ENCODE measurements at places on chromosomes 6 and 20.

DNA sequence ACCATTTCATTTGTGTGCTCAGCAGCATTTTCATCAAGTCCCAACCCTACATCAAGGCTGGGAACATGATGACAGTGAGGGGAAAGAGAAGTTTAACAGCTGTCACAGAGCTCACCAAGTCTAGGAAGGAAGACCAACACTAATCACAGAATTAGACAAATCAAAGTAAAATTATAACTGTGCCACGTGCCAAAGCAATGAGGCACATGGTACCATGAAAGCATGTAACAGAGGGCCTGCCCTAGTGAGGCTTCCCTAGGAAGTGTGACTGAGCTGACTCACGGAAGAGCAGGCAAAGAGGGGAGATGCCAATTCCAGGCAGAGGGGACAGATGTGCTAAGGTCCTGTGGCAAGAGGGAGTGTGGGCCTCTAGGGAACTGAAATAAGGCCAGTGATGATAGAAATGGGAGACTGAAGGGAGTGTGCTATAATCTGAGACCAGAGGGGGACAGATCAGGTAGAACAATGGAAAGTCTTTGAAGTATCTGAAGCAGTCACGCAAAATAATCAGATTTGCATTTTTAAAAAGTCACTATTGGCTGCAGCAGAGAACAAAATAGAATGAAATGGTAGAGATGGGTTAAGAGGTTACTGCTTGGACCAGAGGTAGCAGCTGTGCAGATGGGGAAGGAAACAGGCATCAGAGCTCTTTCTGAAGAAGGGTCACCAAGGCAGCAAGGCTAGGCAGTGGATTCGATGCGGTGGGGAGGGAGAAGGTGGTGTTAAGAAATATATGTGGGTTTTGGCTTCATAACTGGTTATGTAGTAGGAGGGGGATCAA is 86.8 kb downstream of the GPR6 start:
- no peak for DNase-seq

DNA sequence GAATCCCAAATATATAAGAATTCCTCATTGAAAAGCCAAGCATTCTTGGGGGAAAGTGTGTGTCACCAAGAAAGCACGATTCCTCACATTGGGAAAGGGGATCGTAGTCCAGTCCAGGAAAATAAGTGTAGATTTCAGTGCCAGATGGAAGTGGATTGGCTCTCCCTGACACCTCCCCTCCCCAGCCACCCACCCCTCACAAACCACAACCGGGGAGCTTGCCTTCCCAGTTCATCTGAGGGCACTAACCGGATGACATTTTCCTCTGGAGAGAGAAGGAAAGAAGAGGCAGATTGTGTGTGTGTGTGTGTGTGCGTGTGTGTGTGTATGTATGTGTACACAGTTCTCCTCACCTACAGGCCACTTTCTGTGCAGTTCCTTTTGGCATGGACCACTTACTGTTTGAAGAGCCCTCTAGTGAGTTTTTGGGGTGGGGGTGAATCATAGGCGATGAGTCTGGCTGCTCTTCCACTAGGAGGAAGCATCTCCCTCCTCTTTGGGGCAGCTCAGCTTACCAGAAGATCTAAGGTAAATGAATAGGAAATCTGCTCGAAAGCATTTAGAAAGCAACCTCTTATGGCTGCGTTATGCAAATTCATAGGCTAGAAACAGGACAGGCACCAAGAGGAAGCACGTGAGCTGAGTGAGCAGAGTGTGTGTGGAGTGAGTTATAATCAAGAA is 20.8 kb downstream of the DAAM2 start:
- DNase-seq, result no peak

DNA sequence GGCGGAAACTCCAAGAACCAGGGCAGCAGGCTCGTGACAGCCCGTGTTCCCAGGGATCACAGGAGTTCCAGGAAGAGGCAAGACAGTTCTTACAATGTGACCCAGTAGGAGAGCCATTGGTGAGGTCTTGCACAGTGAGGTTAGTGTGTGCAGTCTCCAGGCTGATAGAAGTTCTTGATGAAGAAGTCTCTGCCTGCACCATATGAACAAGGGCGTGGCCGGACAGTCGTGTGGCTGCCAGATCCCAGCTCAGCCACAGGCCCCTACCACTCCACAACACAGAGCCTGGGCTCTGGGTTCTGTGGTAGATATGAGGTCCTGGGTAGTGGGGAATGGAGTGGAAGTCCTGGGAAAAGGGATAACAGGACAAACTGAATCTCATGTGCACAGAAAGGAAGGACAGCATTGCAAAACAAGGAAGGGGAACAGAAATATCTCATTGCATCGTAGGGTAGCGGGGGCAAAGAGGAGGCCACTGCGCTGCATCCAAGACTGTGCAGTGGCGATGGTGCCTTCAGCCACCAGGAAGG is 65.2 kb downstream of the STX11 start:
- DNase-seq, result peak; percentile 17

- DNase-seq, result peak; percentile 58
These were observed 16.9 kb downstream of the KIF16B start for GRCh38 chr20:16556301-16556700.

GRCh38 chr6:8269872-8270454 is 165.4 kb downstream of the SLC35B3 start:
- no peak for DNase-seq

GRCh38 chr6:25637960-25638434 is 14.0 kb upstream of the SCGN start:
- DNase-seq, result peak; percentile 21

DNA sequence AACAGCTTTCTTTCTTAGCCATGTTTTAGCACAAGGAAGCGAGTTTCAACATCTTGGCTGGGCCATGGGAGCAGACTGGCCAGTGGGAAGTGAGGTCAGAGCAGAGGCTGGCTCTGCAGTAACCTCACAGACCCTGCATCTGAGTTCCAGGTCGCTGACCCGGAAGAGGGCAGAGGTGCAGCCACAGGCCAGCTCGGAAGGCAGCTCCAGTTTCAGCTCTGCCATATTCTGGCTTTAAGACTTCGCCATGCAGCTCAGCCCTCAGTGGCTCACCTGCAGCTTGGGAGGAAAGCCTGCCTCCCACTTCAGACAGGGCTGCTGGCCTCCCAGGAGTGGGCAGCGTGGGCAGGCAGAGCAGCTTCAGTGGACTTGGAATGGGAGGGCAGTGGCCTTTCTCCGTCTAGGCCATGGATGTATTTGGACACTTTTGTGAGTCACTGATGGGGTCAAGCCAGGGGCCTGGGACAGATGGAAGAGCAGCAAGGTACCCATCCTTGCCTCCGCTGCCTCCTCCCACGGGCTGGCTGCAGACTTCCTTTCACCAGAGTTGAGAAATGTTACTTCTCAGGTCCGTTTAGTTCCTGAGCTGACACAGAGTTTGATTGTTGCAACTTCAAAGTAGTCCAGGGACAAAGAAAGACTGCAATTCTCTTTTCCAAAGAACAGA is 18.5 kb downstream of the CST8 start:
- no peak for DNase-seq

DNA sequence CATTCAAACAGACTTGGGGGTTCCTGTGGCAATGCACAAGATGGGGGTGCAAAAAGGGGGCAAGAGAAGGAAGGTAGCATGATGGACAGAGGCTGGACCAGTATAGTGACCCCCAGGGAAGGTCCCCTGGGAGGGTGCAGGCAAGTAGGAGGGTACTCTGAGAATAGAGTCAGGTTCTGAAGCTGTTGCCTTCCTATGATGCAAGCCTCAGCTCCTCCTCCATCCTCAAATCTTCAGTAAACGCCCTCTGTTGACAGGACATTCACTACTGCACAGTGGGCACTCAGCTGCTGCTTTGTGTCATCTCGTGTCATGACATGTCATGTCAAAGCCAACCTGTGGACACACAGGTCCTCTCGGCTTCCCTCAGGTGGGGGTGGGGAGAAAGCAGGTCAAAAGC is 5.8 kb upstream of the SDCBP2 start:
- DNase-seq, result peak; percentile 50

DNA sequence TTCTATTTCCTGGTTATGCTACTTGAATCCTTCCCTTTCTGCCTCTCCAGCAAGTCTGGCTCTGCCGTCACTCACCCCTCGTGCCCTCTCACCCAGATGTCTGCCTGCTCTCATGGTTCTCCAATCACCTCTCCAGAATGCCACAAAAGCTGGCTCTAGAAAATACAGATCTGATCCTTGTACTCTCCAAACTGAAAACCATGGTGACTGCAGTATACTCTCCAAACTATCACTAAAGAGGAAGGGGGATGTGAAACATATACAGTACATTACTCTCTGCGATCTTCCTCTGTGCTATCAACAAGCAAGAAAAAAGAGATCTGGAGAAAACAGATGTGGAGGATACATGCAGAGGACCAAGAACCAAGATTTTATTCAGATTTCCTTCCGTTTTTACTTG is 91.1 kb downstream of the ATXN1 start:
- no peak for DNase-seq

DNA sequence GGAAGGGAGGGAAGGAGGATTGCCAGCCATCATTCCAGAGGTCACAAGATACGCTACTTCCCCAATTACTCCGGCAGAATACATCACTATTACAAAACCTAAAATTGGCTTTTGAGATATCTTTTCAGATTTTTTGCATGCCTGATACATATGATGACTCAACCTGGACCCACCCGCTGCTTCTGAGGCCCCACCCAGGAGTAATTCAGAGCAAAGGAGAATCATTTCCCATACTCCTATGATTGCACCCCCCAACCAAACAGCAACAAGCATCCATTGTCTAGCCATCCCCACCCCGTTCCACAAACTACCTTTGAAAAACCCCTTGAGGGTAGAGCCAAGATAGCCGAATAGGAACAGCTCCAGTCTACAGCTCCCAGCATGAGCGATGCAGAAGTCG is 163.5 kb upstream of the GJE1 start:
- no peak for DNase-seq

GRCh38 chr6:160329188-160329587 is 19.0 kb upstream of the SLC22A3 start:
- no peak for DNase-seq

GRCh38 chr20:35502352-35502751 is 27.1 kb downstream of the C20orf173 start:
- DNase-seq, result no peak

DNA sequence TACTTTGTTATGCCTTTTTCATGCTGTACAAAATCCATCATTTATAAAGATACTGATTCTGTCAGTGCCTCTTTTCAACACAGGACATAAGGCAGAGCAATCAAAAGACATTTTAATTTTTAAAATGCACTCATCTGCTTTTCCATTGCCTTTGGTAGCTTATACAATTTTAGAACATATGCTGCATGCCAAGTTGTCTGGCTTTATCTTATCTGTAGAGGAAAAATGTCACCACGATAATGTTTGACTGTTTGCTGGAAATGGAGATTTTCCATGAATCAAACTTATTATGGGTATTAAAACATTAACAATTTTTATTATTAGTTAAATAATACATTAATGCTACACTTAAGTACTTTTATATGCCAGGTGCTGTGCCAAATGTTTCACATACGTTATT is 50.5 kb downstream of the NKAIN2 start:
- DNase-seq, result no peak

- DNase-seq, result no peak
These were observed 125.4 kb downstream of the OPRM1 start for GRCh38 chr6:154164397-154164796.

GRCh38 chr20:998231-998830 is 3.8 kb downstream of the RSPO4 start:
- no peak for DNase-seq

DNA sequence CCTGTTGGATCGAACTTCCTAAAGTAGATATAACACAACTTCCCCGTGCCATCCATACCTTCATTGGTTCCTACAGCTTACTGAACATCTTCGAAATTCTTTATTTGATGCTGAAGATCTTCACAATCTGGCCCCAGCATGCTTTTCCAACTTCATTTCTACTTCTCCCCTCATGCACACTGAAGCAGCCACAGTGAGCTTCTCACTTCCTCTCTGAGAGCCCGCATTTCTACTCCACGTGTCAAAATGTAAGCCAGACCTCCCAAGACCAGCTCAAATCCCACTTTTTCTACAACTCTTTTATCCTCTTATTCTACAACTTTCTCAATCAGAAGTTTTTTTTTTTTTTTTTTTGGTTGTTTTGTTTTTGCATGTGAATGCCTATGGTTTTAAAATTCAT is 254.7 kb downstream of the GMPR start:
- no peak for DNase-seq

DNA sequence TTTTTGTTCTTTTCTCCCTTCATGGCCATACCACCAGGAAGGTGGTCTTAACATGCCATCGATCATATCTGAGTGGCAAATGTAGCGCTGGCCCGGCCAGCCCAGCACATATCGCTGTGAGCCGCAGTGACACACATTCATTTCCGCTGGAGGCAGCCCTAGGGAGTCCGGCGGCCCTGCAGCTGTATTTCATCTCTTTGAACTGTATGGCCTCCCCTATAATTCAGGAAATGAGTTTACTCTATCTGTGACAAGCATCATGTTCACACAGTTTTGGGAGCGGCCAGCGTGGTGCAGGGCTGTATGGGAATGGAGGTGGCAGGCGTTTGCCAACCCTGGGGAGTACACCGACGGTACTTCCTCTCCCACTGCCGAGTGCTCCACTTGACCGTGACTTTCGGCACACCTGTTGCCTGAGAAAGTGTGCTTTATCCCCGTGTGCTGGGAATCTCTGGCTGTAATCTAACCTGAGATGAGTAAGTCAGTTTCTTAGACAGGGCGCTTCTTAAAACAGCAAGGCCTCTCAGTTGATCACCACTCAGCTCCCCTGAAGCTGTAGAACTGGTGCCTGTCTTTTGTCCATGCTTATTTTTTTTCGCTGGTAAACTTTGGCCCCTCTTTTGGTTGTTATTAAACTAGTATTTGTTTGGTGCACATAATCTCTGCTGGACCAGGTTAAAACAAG is 257.1 kb upstream of the TAB2 start:
- DNase-seq, result no peak
